Activated CD4-positive, alpha-beta T cell treated with anti-CD3 and anti-CD28 coated beads, Interleukin-2, amount 50 U/mL, for 1 hour (primary cell): ENCODE measurements at places on chromosomes 6 and 20.
A peak's percentile ranks its signal among the peaks of the same experiment; 100 is the strongest.

DNA sequence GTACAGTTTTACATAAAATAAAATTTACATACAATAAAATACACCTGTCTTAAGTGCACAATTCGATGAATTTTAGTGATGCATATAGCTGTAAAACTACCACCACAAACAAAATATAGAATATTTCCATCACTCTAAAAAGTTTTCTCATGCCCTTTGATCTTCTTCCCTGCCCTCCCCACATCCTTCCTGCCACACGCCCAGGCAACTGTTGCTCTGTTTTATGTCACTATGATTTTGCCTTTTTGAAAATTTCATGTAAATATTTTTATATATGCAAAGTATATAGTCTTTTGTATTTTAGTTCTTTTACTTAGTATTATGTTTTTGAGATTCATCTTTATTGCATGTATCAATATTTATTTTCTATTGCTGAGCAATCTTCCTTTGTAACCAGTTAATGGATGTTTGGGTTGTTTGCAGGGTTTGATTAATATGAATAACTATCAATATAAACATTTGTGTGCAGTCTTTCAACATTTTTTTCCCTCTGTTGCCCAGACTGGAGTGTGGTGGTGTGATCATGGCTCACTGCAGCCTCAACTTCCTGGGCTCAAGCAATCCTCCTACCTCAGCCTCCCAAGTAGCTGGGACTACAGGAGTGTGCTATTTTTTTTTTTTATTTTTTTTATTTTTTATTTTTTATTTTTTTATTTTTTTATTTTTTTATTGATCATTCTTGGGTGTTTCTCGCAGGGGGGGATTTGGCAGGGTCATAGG is 23.8 kb upstream of the SAMHD1 start:
- DNase-seq, result peak; percentile 59

DNA sequence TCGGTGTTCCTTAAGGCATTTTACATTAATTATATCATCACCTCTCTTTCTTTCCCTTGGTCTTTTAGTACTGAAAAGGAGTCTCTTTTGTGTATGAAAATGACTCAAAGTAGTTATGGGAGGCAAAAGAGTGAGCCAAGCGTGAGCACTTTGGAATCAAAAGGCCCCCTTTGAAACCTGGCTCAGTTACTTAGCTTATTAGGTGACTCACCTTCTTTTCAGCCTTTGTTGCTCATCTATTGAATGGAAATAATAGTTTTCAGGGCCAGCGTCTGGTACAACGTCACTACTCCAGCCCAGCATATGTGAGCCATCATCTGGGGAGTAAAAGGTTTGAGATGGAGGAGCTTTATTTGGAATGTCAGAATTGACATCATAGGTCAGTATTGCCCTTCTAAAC is 147.4 kb upstream of the SCGN start:
- DNase-seq, result no peak

DNA sequence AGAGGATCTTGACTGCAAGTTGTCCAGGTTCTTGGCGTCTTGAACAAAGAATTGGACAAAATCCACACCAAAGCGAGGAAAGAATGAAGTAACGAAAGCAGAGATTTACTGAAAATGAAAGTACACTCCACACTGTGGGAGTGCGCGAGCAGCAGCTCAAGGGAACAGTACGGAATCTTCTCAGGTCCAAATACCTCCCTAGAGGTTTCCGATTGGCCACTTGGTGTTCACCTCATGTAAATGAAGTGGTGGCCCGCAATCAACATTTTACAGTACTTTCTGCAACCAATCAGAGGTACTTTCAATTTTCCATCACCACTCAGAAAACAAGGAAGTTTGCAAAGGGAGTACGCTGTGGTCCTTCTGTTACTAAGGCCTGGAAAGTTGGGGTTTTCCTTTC is 122.4 kb downstream of the PTPRK start:
- DNase-seq, result no peak

DNA sequence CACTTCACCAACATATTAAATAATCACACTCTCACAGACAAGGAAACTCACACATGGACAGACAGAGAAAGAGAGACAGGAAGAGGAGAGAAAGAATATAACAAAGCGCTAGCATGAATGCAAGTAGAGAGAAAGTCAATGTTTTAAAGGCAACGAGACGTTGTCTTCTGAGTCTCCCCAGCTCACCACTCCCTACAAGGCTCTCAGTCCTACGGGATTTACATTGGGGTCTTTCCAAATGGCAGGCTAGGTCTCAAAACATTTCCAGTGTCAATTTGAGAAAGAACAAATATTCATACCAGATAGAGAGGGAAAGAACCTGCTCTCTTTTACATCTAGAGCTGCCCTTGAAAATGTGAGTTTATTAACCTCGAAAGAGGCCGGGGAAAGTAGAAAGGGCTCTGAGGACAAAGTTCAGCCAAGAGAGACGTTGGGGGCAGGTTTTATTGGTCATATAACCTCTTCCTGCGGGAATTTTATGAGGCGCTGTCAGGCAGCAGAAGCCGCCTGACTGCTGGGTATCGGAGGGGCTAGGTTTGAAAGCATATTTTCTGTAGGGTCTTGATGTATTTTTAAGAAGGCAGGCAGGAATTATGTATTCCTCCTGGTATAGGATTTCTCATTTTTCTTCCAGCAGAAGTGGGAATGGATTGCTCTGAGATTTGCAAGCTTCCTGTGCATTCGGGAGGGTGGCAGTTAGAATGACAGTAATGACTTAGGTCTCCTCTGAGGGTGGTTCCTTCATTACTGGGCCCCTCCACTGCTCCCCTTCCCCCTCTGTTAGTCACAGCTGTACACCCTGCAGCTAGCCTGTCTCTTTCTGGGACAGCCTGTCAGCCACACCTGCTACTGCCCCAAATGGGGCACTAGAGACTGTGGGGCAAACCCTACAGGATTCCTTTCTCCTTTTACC is 34.4 kb upstream of the KIF16B start:
- no peak for DNase-seq

DNA sequence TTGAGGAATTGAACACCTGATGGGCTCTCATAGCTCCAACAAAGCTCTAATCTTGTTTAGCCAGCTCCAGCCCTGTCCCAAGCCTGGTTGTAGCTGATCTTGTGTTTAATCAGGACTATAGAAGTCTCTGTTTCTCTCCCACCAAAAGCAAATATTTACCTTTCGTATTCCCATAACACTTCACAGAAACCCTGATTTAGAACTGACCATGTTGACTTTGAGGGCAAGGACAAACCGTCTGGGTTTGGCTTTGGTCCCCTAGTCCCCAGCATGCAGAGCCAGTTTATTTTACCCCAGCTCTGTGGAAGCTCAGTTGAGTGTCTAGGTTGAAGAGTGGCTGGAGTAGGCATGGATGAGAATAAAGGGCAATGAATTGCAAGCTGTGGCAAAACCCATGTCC is 18.0 kb upstream of the SIM1 start:
- no peak for DNase-seq

DNA sequence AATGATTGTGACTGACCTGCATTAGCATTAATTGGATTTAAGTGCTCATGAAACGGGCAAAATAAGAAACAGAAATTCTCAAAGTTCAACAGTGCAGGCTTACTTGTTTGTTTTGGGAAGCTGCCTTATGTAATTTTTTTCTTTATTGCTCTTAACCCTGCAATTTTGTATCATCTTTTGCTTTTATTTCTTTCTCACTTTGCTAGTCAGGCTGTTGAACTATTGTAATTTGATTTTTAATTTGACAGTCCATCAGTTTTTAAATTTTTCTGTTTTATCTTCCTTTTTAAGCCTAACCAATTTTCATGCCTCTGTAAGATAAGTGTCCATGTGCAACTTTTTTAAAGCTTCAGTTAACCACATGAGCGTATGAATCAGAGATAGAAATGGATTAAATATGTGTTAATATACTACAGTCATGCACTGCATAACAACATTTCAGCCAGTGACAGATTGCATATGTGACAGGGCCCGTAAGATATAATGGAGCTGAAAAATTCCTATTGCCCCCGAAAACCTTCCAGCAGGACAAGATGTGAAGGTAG is 44.6 kb downstream of the PEX7 start:
- no peak for DNase-seq

DNA sequence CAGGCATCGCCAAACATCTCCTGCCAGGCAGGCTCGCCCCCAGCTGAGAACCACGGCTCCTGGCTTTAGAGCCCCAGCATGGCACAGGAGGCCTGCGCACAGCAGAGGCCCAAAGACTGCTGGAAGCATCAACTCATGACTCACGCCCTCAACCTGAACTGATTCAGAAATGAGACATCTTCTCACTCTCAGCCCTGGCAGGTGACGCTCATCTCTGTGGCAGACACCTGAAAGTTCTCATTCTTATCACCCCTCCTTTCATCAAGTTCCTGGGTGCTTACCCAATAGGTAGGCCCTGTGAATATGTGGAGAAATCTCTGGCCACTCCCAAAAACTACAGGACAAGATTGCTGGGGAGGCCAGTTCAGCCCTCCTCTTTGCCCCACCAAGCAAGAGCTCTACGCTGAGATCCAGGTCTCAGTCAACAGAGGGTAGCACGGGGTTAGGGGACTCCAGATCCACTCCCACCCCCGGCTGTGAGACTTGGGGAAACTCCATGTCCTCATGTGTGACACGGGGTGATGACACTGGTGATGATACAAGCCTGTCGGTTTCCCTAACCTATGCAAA is 11.3 kb downstream of the NFATC2 start:
- DNase-seq, result peak; percentile 64
